ENCODE measurements at places on chromosomes 1 and 21.

DNA sequence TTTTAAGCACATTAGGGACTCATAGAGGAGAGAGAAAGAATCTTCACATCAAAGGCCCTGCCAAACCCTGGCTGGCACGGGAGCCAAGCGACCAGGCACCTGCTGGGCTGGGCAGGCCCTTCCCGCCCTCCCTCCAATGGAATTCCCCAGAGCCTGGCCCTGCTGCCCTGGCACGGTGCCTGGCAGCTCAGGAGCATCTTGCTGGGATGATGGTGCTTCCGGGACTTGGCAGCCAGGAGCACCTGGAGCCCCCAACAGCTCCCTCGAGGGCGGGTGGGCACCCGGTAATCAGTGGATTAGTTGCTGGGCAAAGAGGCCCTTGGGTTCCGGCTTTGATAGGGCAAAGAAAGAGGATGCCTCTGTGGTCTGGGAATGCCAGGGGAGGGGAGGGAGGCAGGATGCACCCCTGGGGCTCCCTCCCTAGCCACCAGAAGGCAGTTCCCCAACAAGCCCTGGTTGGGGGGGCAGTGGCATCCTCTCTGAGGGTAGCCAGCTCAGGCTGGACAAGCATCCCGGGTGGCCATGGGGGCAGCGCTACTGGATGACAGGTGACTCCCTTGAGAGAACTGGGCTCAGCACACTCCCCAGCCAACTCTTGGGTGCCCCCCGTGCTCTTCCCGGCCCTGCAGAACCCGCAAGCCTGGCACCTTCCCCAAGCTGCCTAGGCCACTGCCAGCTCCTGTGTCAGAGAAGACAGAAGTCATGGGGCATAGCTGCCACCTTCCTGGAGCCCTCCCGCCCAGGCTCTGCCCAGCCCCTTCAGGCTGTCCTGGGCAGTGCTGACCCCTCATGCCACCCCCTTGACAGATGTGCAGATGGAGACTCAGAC, 26.4 kb downstream of the KRTAP10-1 start:
- DNase-seq, result no peak

- no peak for DNase-seq
Observed at GRCh38 chr1:85605484-85606413, 25.2 kb downstream of the CCN1 start.

- no peak for DNase-seq
Observed at GRCh38 chr1:212946872-212947271, 3.5 kb upstream of the VASH2 start.

DNA sequence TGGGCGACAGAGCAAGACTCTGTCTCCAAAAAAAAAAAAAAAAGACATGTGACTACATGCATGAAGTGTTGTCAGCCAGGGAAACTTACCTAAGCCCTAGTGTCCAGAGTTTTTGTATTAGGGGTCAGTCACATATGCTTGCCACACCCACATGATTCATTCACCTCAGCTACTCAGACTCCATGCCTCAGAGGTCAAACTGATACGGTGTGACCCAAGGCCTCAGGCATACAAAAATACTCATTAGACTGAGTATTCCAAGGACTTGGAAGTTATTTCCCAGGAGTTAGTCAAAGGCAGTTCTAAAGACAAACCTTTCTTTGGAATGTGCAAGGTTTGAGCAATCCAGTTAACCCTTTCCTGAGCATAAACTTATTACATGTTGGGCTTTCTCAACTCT, 6.3 kb upstream of the TRIM33 start:
- peak; percentile 13 for DNase-seq

DNA sequence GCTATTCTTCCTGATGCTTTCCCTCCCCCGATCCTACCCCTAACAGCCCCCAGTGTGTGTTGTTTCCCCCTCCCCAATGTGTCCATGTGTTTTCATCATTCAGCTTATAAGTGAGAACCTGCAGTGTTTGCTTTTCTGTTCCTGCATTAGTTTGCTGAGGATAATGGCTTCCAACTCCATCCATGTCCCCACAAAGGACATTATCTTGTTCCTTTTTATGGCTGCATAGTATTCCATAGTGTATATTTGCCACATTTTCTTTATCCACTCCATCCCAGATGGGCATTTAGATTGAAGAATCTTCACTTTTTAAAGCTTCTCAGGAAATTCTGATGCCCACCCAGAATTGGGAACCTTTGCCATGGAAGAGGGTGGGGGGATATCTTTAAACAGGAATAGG, 19.0 kb upstream of the SLC2A1 start:
- DNase-seq, result no peak

- peak; percentile 30 for DNase-seq
Observed at GRCh38 chr1:40438391-40439015, 11.8 kb upstream of the ZFP69B start.

- no peak for DNase-seq
Observed at GRCh38 chr1:113895961-113896360, 8.6 kb upstream of the BCL2L15 start.

DNA sequence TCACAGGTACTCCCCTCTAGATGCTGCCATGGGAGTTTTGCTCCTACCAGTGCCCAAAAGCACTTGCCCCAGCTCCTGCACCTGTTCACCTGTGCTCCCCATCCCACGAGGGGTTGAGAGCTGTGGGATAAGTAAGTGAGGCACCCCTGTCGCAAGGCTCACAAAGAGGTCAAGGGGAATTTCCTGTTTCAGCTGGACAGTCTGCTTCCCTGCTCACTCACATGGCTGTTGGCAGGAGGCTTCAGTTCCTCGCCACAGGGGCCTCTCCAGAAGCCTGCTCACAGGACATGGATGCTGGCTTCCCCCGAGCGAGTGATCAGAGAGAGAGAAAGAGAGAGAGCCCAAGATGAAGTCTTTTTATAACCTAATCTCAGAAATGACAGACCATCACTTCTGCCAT, 8.7 kb upstream of the NCMAP start:
- no peak for DNase-seq

- no peak for DNase-seq
Observed at GRCh38 chr1:172162236-172162635, 258.2 kb upstream of the C1orf105 start.

- DNase-seq, result peak; percentile 18
Observed at GRCh38 chr1:69994241-69994640, 211.1 kb downstream of the LRRC40 start.

DNA sequence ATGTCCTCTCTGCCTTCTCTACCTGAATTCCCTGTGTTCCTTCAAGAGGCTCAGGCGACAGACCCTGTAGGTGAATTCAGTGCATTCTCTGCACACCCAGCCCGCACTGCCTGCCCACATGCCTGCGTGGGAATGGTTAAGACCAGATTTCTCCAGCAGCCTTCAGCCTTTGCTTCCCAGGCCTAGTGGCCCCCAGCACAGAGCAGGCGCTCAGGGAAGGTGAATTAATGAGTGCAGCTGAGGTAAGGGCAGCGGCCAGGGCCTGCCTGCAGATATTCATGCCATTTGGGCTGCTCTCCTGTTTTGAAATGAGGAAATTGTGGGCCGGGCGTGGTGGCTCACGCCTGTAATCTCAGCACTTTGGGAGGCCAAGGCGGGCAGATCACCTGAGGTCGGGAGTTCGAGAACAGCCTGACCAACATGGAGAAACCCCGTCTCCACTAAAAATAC, 45.5 kb downstream of the IER5 start:
- DNase-seq, result no peak

- peak; percentile 90 for DNase-seq
Observed at GRCh38 chr21:35102488-35103371, 53.6 kb upstream of the RUNX1 start.

- no peak for DNase-seq
Observed at GRCh38 chr1:30008998-30009657, 714.3 kb downstream of the MATN1 start.

- no peak for DNase-seq
Observed at GRCh38 chr1:18874600-18874999, 15.1 kb upstream of the TAS1R2 start.

GRCh38 chr1:166007176-166007575, 159.6 kb downstream of the FAM78B start:
- no peak for DNase-seq

GRCh38 chr1:54326543-54327385, 79.4 kb downstream of the SSBP3 start:
- DNase-seq, result peak; percentile 84

DNA sequence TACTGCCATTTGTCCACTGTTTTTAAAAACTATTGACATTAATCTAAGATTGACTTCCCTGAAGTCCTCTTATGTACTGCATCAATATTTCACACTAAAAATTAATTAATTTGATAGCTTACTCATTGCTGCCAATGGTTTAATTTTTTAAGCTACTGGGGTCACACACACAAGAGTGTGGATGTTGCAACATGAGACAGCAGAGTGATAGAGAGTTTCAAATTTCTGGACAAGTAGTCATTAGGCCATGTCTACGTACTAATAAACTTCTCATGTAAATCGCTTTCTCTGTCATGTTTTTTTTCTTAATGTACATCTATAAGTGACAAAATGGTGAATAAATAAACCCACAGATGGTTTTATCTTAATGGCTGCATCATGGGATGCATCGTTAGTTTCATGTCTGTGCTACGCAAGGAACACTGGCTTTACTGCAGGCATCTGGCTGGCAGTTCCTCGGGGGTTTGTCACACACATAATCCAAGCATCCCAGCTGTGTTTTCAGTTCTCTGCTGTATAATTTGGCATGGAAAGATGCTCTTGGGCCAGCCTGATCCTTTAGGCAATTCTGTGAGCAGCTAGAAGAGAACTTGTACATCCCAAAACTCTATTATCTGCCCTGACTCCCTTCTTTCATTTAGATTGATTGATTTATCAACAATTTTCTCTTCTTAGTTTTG, 16.4 kb upstream of the CHODL start:
- no peak for DNase-seq

DNA sequence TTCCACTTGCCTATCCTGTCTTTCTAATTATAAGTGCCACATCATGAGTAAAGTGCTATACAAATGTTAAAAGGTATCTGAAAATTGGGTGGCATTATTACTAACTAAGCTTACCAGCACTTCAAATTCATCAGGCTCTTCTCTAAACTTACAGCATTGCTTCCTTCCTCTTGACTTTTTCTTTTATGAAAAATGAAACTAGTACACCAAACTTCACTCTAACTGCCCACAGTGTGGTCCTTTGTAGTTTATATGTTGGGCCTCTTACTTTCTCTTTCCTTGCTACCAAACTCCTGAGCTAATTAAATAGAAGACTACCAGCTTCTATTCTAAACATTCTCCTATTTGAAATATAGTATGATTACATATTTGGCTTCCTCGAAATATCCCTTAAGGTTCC, 81.8 kb downstream of the NOTCH2 start:
- no peak for DNase-seq

DNA sequence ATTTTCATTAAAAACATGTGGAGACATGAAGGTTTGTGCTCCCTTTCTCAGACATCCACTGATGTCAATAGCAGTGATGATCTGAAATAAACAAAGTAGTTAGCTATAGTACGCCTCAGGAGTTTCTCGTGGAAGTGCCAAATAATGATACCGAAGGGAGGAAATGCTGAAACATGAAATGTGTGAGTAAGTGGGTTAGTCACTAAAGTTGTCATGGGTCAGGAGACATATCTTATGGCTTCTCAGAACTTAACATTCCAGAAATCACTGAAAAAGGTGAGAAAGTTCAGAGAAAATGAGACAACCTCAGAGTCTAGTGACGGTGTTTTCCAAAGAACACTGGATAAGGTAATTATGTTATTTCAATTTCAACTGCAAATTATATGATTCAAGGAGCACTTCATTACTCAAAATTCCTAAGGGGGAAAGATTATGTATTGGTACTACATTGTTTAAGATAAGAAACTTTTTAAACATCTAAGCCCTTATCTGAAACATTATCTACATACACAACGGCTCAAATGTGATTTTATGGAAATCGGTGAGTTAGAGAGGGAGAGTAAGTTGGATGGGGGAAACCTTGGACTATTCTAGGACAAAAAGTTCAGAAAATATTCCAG, 20.6 kb downstream of the NIBAN1 start:
- DNase-seq, result peak; percentile 52

GRCh38 chr1:43233631-43234030, 36.2 kb upstream of the TMEM125 start:
- no peak for DNase-seq

- DNase-seq, result peak; percentile 88
Observed at GRCh38 chr21:43913928-43914327, 48.9 kb downstream of the AGPAT3 start.

DNA sequence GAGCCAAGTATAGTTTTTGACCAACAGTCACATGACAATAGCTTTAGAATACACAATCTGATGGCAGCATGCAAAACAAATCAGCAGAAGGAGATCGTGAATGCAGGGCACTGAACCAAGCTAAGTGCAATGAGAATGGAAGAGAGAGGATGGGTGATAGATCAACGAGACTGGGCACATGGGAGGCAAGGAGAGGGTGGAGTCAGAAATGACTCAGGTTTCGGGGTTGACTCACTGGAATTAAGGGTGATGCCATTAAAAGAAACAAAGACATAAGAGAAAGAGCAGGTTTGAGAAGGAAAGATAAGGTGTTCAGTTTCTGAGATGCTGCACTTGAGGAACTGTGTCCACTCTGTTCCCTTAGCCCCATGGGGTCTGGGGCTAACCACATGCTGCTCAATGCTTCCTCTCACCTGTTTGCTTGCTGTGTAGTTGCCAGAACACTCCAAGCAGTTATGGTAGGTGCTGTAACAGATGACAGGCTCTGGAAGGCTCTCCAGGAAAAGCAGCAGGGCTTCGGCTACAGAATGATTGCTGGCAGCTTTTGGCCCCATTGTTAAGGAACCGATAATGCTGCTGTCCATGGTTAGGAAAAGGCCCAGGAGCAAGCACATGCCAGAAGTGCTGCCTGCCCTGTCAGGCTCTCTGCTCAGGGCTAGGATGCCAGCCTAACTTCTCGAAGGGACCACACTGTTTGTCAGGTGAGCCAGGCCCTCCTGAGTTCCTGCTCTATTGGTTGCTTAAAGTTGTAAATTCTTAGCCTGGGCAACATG, 6.1 kb upstream of the MTF1 start:
- DNase-seq, result no peak

GRCh38 chr1:58573705-58574591, 3.1 kb downstream of the TACSTD2 start:
- no peak for DNase-seq

- no peak for DNase-seq
Observed at GRCh38 chr1:183138301-183138700, 47.8 kb upstream of the LAMC2 start.

DNA sequence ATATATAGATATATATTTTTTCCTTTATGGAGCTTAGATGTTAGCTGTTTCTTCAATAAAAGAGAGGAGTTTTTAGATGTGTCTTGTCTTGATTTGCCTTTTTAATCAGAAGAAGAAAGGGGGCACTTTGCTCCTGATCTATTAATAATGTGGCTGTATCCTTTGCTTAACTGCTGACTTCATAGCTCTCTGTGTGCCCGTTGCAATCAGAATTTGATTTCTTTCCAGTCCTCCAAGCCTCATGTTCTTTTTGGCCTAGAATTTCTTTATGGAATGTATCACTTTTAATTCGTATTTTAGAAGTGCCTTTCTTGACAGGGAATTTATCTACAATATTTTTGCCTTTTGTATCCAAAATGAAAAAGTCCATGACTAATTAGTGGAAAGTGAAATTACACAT, 85.3 kb downstream of the C1orf21 start:
- DNase-seq, result no peak

- no peak for DNase-seq
Observed at GRCh38 chr1:94821636-94822305, 1.6 kb downstream of the SLC44A3 start.

- no peak for DNase-seq
Observed at GRCh38 chr21:42624095-42624790, 29.2 kb upstream of the PDE9A start.

GRCh38 chr1:43221797-43222196, 48.0 kb upstream of the TMEM125 start:
- DNase-seq, result no peak

GRCh38 chr1:75503221-75503974, 107.5 kb downstream of the SLC44A5 start:
- no peak for DNase-seq

All from fibroblast of villous mesenchyme (primary cell).